ENCODE measurements at places on chromosomes 4 and X.

DNA sequence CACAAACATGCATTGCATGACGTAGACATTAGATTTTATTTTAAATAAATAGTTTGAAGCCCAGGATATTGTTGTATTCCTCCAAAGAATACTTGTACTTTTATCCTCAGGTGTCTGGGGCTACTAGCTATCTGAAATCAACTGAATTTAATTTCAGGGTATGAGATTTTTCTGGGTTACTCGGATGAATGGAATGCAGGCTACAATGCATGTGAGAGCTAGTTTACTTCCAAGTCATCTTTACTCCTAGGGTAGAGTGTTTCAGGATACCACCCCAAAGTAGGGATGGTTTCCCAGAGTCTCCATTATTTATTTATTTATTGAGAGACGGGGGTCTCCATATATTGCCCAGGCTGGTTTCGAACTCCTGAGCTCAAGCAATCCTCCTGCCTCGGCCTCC lies 66.4 kb downstream of the HPRT1 start:
- DNase-seq: no peak

- DNase-seq: no peak
These were observed 4.5 kb upstream of the RHOH start for GRCh38 chr4:40192114-40193015.

GRCh38 chrX:111649638-111650037 lies 31.3 kb upstream of the ALG13 start:
- no peak for DNase-seq

DNA sequence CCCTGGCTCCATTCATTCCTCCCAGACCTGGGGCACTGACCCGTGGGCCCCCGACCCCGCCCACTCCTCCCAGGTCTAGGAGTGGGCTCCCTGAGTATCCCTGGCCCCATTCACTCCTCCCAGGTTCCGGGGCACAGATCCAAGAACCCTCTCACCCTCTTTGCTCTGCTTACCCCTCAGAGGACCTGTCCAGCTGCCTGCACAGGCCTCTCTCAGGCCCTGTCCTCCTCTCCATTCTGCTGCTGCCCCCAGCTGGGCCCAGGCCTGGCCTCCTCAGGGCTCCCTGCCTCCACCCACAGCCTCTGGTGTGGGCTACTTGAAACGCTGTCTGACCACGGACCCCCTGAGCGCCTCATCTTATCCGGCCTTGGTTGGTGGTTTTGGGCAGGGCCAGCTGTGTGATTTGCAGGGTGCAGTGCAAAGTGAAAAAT lies 217.7 kb upstream of the PSAPL1 start:
- DNase-seq: no peak

- DNase-seq: peak; percentile 38
These were observed 11.6 kb downstream of the SMIM20 start for GRCh38 chr4:25925486-25926201.

GRCh38 chrX:154696676-154697045 lies 43.3 kb upstream of the CTAG2 start:
- DNase-seq: no peak

GRCh38 chr4:54254116-54254914 lies 25.2 kb downstream of the PDGFRA start:
- peak; percentile 93 for DNase-seq
